ENCODE measurements at places on chromosomes 2 and 18.

DNA sequence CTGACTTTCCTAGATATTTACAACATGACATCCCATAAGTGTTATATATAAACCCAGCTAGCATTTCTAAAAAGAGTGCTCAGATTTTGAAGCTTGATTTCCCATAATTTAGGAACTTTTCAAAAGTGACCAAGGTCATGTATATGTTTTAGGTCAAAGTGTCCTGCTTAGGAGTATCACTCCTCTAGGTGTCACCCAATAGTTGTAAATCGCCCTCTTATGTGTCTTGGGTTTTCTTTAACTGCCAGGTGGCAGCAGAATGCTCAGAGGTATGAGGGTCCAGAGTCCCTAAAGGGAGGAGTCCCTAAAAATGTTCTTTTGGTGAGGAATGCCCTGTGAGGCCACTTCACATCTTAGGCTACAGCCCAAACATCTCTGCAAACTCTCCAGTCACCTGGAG, 358.3 kb downstream of the CELF4 start:
- DNase-seq, result no peak

- no peak for DNase-seq
Observed at GRCh38 chr2:152607793-152608300, 109.4 kb downstream of the PRPF40A start.

DNA sequence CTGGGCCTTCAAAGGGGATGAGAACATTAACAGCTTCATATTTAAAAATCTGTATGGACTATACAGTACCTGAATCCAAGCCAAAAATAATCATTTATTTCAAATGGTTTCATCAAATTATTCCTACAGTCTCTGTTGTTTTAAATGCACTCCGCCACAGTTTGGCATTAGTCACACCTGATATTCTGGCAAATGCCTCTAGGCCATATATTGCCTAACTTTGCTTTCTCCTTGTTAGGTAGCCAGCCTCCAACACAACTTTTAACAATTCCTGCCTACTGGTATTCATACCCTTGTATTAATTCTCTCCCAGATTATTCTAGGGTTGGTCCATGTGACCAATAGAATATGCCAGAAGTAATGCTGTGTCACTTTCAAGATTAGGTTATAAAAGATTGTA, 146.6 kb upstream of the FANCL start:
- DNase-seq, result no peak

DNA sequence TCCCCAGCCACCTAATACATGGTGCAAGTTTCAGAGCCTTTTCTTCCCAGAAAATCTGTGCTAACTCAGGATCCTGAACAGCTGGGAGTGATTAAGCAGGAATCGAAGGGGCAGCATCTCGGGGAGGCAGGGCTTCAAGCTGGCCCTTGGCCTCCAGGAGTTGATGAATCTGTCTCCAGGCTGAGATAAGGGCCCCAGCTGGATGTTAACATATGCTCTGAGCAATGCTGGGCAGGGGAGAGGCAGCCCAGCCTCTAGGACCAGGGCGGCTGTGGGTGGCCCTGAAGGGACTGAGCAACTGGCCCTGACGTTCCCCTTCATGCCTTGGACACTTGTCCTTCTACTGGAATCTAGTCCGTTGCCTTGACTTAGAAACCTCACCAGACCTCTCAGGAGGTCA, 84.1 kb upstream of the EPC2 start:
- no peak for DNase-seq

GRCh38 chr18:75377926-75378325, 49.6 kb downstream of the SMIM21 start:
- no peak for DNase-seq

- DNase-seq, result no peak
Observed at GRCh38 chr18:21443776-21444464, 156.6 kb downstream of the ESCO1 start.

DNA sequence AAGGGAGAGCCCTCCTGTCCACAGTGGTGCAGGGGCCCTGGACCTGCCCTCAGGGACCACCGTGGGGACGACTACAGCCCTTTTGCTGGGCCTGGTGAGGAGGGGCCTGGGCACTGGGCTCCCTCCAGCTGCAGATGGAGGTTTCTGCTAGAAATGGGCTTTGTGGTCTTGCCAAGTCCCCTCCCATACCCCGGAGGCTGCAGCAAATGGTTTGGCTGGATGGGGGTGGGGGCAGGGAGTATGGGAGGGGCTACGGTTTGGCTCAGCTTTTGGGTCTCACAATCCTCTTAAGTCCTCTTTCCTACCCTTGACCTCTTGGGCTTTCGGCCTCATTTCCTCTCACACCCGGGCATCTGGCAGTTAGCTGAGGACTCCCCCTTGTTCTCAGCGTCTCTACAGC, 21.7 kb downstream of the TET3 start:
- peak; percentile 55 for DNase-seq

DNA sequence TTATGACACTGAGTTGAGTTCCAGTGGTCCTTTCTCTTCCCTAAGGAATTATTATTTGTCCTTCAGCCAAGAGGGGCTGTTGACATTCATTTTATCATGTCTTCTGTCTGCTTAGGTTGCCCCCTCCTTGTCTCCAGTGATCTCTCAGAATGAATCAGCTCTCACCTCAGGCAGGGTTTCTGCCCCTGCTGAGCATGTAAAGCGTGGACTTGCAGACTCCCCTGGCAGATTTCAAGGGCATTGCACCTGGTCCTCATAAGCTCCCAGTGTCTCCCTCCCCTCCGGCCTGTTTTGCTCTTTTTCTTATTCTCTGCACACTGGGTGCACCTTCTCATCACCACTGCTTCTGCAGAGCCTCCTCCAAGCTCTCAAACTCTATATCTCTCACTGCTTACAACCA, 188.4 kb downstream of the KCNS3 start:
- no peak for DNase-seq

GRCh38 chr2:133109772-133110171, 439.8 kb upstream of the LYPD1 start:
- DNase-seq, result no peak

GRCh38 chr2:41379496-41380221, 668.2 kb upstream of the PKDCC start:
- DNase-seq, result no peak

GRCh38 chr2:96207774-96208142, 869 bp downstream of the STARD7 start:
- no peak for DNase-seq

DNA sequence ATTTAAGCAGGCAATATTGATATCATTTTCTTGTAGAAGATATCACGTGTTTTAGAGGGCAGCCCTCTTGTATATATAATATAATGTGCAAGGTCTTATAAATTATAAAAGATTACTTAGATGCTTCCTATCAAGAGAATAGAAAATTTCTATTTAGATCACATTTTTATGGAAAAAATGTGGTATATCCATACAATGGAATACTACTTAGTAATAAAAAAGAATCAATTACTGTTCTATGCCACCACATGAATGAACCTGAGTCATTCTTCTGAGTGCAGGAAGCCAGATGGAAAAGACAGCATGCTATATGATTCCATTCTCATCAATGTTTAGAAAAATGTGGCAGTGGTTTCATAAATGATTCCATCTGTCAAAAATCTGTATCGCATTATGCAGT, 23.6 kb downstream of the CYP27C1 start:
- DNase-seq, result no peak

DNA sequence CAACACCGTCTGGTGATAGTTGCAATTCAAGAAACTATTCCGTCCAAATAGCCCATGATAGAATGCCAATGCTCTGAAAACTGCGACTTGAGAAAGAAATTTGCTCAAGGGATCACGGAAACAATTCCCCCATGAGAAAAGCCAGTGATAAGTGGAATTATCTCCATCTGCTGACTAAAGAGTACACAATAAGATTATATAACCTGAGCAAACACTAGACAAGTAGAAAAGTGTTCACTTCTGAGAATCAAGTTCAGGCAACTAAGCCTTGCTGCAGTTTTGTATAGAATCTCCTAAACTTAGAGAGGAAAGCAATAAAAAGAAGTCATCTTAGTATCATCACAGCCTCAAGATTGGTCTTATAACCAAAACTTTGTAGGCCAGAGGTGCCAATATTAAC, 336.3 kb upstream of the NRXN1 start:
- no peak for DNase-seq

- DNase-seq, result no peak
Observed at GRCh38 chr2:123015186-123015585, 1009.9 kb upstream of the CNTNAP5 start.

DNA sequence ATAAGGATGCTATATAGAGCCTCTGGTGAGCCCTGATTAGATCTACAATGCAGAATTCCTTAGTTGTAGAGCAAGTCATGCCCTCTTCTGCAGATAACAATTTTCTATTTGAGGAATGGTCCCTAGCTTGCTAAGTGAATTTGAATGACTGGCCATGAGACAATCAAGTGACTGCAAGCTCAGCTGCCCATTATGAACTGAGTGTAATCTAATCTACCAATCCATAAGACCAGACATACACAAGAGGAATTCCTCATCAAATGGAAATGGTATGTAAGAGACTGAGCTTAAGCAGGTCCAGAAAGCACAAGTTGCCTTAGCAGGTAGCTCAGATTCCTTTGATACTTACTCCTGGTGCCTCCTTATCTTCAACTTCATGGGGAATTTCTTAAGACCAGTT, 4.8 kb upstream of the ANKRD44 start:
- DNase-seq, result no peak

- no peak for DNase-seq
Observed at GRCh38 chr18:52546686-52547346, 206.8 kb downstream of the DCC start.

DNA sequence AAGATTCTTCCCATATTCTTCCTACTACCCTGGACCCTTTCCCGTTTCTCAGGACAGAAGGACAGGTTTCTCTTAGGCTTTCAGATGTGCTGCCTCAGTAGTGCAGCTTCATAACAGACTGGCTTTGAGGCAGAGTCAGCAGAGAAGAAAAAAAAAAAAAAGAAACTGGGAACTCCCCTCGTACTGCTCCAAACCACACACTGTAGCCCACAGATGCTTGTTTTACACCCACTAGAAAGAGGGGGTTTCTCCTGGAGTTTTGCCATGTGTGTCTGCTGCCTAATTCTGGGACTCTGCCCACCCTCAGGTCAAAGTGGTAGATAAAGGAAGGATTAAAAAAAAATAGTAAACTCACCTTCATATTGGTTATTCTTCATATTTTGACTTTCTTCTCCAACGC, 95.9 kb downstream of the NCOA1 start:
- DNase-seq, result no peak

- no peak for DNase-seq
Observed at GRCh38 chr18:79047556-79048244, 21.5 kb upstream of the ATP9B start.

DNA sequence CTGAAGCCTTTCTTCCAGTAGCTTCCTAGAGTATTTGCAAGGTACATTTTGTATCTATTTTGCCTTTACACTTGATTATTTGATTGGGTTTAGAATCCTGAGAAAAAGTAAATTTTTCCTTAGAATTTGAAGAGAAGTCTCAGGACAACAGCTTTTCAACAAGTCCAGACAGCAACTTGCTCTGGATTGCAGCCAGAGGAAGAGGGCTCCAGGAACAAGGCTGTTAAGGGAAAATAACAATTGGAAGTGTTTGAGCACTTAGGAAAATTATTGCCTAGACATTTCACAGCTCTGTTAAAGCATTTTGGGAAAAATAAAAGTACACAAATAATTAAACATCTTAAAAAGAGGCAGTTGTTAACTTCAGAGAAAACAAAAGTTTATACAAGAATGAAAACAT, 58.3 kb upstream of the RAPGEF4 start:
- no peak for DNase-seq

- no peak for DNase-seq
Observed at GRCh38 chr2:100317634-100318033, 4.7 kb downstream of the LONRF2 start.

GRCh38 chr2:101612019-101612418, 85.5 kb upstream of the MAP4K4 start:
- no peak for DNase-seq

- no peak for DNase-seq
Observed at GRCh38 chr18:9642799-9643462, 28.6 kb upstream of the PPP4R1 start.

- no peak for DNase-seq
Observed at GRCh38 chr2:220779931-220780330, 792.2 kb downstream of the EPHA4 start.

DNA sequence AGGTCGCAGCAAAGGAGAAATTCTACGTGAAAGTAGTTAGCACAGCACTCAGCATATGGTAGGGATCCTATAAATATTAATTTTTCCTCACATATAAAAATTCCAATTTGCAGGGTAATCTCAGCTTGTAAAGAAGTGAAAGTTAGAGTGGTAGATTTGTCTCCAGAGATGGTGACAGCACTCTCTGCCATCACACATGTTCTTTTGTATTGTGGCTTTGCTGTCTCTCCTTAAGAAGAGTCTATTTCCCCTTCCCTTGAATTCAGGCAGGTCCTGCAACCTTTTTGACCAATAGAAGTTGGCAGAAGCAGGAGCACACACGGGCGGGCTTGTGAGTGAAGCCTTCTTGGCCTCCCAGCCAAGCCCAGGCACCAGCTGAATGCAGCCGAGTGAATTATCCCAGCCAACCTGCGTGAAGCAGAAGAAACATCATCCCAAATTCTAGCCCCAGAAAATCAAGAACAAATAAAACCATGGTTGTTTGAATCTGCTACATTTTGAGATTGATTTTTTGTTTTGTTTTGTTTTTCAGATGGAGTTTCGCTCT, 107.8 kb upstream of the COPS8 start:
- DNase-seq, result no peak
